NT2/D1 (cell line): ENCODE measurements at places on chromosomes 12 and 14.

DNA sequence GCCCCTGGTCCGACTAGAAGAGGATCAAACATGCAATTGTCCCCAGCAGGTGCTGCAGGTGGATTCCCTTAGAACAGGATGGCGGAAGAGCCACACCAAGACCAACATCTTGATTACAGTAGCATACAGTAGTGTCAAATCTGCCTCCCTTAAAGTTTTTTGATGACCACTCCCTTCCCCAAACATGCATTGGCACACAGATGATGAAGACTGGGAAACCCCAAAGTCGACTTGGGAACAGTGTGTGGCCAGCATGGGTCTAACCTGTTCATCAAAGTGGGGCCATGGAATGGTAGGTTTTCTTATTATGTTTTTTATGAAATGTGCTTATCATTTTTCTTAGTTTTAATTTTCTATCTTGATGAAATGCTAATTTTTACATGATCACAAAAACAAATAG is 8.8 kb downstream of the PLXNC1 start:
- DNase-seq, result no peak

DNA sequence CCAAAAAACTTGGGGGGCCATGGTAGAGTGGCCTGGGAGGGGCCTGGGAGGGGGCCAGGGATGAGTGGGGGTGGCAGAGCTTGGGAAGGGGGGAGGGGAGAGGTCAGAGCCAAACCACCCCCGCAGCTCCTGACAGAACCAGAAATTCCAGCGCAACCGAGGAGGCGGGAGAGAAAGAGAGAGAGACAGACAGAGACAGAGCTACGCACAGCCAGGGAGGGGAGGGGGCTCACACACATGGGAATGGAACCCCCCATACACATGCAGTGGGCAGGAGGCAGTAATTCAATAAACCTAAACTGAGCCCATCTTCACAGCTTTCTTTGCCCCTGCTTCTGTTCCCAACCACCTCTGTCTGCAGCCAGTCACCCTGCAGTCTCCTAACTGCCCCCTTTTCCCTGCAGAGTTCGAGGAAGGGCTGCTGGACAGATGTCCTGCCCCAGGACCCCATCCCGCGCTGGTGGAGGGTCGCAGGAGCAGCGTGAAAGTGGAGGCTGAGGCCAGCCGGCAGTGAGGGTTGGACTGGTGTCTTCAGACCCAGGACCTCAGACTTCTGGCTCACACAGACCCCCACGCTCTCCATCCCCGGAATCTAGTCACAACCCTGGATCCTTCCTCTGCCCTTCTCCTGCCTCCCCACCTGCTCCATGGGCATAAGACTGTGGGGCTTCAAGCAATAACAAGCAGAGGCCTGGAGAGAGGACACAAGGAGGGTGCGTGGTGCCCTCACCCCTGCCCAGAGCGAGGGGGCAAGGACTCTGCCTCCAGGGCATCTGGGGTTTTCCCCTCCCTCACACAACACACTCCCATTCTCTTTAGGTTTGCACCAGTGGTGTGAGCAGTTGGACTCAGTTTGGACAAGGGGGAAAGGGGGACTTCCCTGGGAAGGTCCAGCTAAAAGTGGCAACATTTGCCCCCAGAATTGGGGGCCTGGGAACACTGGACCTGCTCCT is 5.6 kb downstream of the NAB2 start:
- DNase-seq, result no peak

- DNase-seq, result no peak
Observed at GRCh38 chr14:39258782-39259545, 25.2 kb downstream of the MIA2 start.

DNA sequence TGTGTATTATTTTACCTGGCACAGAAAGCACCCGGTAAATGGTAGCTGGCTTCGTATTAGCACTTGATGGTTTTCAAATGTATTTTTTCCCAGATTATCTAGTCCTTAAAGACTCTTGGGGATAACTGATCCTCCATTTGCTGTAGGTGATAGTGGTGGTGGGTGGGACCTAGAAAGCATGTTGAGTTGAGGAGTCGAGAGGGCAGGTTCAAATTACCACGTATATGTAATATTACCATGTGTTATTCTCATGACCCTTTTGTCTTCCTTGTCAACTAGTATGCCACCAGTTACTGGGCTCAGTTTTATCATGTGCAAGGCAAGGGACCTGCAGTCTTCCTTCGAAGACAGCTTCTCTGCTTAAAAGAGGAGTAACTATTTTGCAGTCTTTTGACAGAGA is 1.8 kb downstream of the GLRX5 start:
- DNase-seq, result no peak

GRCh38 chr14:74008843-74009499 is 10.1 kb downstream of the ENTPD5 start:
- DNase-seq, result no peak

DNA sequence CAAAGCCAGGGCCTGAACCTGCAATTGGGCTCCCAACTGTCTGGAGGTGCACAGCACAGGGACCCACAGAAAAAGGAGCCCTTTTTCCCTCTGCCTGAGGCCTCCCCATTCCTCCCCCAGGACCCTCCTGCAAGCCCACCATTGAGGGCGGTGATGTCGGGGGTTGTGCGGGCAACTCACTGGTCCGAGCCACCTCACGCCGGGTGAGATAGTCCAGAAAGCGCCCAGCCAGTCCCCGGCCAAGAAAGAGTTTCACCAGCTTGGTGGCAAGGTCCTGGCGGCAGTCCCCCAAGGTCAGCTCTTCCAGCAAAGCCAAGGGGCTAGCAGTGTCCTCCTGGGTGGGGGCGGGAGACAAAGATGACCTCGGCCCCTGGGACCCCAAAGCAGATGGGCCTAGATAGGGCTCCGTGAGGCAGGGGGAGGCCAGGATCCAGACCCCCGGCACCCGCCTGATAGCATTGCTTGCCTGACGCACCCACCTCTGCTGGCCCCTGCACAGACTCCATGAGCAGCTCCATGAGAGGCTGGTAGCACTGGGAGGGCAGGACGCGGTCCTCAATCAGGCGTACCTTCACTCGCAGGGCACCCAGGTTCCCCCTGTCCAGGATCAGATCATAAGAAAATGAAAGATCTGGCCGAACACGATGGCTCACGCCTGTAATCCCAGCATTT is 20.0 kb downstream of the RASAL1 start:
- no peak for DNase-seq
